ENCODE measurements at places on chromosomes 3 and 15. TPM values are rescaled to one million over a fixed set of nuclear protein-coding genes. Genes with fewer than 3 reads are reported as not detected.

WDR93 gene
- total RNA-seq, result 0.32 TPM

CKMT1B gene
- not detected for total RNA-seq

CPEB1 gene
- 36.4 TPM for total RNA-seq

GOLGA8J gene
- total RNA-seq, result 0.52 TPM

RASA2 gene
- total RNA-seq, result 22.1 TPM

MYO5C gene
- total RNA-seq, result 1.2 TPM

REC114 gene
- not detected for total RNA-seq

IQCF5 gene
- total RNA-seq, result not detected

GPR176 gene
- 140 TPM for total RNA-seq

OR5K2 gene
- total RNA-seq, result not detected

TUBGCP4 gene
- 7.6 TPM for total RNA-seq

GRM2 gene
- total RNA-seq, result under 0.01 TPM

IQSEC1 gene
- total RNA-seq, result 40.9 TPM

UROC1 gene
- total RNA-seq, result not detected

ROPN1B gene
- 0.39 TPM for total RNA-seq

STAB1 gene
- 4.5 TPM for total RNA-seq

SLC15A2 gene
- 0.13 TPM for total RNA-seq

ZBTB38 gene
- 109 TPM for total RNA-seq

SEC62 gene
- total RNA-seq, result 66.2 TPM

DENND6A gene
- total RNA-seq, result 26.3 TPM

IL12A gene
- 7.4 TPM for total RNA-seq

DPPA2 gene
- not detected for total RNA-seq

CLDN11 gene
- total RNA-seq, result 39.6 TPM

GRAMD1C gene
- total RNA-seq, result 2.2 TPM

IFT80 gene
- total RNA-seq, result 116 TPM

HRH1 gene
- total RNA-seq, result 34.6 TPM

CLDN18 gene
- under 0.01 TPM for total RNA-seq

DUOXA1 gene
- under 0.01 TPM for total RNA-seq

TGM5 gene
- 0.22 TPM for total RNA-seq

SKOR1 gene
- 0.11 TPM for total RNA-seq

TERC gene
- 119 TPM for total RNA-seq

GP5 gene
- total RNA-seq, result under 0.01 TPM

Measured in articular chondrocyte of knee joint (primary cell).